Stimulated activated CD8-positive, alpha-beta memory T cell treated with anti-CD3 and anti-CD28 coated beads, Interleukin-4, amount 100 ng/mL, for 1 hour (primary cell): ENCODE measurements at places on chromosomes 16 and 17.

- no peak for DNase-seq
These were observed 106.3 kb upstream of the PMFBP1 start for GRCh38 chr16:72278301-72278700.

DNA sequence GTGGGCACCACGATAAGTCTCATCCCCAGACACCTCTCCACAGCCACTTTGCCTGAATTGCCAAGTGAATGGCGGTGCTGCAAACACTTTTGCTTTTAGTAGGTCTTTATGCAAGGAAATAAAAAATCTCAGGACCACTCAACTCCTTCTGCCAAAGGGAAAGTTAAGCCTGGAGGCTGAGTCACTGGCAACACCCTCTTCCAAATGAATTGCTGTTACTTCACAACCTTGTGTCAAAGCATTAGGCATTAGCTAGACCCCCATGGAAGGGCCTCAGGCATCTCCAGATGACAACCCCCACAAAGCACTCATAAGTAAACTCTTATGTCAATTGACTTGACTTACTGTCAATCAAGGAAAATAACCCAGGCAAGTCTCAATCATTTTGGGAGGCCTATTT is 43.0 kb downstream of the RNF112 start:
- no peak for DNase-seq

- no peak for DNase-seq
These were observed 12.4 kb downstream of the CMTR2 start for GRCh38 chr16:71276589-71277334.

GRCh38 chr17:56499799-56500388 is 93.6 kb upstream of the NOG start:
- no peak for DNase-seq

- no peak for DNase-seq
These were observed 460.4 kb upstream of the EEF2KMT start for GRCh38 chr16:5557966-5558365.

DNA sequence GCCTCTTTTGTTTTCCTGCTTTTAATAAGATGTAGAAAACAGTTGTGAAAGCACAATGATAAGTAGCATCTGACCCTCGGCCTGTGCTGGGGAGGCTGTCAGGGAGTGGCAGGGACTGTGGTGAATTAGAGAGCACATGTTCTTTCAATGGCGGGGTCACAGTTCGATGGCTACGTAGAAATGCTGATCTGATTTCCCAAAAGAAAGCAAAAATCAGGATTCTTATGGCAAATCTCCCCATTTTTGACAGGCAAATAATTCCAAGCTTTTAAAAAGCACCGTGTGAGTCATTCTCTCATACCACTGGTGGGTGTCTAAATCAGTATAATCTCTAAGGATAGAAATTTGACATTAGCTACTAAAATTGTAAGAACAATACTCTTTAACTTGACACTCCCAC is 4.2 kb upstream of the MAPK7 start:
- DNase-seq = no peak

DNA sequence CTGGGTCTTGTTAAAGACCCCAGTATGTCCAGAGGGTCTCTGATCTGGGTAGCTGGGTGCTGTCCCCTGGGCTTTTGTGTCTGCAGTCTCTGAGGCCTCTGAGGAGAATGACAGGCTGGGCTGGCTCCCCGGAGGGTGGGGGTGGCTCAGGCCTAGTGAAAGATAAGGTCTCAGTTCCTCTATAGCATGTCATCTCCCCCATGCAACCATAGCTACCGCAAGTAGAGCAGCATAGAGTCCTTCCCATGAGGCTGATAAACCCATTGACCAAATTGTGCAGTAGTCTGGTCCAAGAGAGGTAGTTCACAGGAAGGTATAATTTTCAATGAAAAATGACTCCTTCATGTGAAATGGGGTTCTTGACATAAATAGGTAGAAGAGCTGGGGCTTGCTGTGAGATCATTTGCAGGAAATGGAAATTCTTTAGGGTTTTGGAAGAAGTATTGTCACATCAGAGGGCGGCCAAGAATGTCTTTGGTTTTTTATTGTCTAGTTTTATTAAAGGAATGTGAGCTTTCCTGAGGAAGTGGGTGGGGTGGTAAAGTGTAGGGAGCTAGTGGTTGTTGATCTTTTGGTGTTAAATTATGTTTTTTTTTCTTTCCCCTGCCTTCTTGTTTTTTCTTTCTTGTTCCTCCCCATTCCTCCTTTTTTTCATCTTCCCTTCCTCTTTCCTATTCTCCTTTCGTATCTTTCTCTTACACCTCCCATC is 21.0 kb downstream of the SLC7A6OS start:
- no peak for DNase-seq
